Cerebellum (tissue), 4 donors: ENCODE measurements at places on chromosomes 5 and 9. TPM values are rescaled to one million over a fixed set of nuclear protein-coding genes. Genes with fewer than 3 reads are reported as not detected.

DNA sequence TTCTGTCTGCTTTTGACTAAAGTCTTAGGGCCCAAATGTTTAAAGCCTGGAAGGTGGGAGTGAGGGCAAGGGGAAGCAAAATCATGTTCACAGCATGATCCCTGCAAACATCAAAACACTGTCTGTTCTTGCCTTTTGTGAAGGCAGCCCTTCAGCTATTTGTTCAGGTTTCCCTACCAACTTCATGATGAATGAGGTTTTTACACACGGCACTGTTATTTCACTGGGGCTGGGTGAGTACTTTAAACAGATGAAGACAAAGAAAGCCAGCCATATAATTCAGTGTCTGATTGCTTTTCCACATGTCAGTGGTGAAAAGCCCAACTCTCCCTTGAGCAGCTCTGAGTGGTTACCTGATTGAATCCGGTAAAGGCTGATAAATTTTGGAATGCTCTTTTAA, 224.7 kb upstream of the GRAMD2B start:
- no peak for DNase-seq

GRCh38 chr9:103188781-103189350, 193.7 kb downstream of the CYLC2 start:
- DNase-seq = no peak

DNA sequence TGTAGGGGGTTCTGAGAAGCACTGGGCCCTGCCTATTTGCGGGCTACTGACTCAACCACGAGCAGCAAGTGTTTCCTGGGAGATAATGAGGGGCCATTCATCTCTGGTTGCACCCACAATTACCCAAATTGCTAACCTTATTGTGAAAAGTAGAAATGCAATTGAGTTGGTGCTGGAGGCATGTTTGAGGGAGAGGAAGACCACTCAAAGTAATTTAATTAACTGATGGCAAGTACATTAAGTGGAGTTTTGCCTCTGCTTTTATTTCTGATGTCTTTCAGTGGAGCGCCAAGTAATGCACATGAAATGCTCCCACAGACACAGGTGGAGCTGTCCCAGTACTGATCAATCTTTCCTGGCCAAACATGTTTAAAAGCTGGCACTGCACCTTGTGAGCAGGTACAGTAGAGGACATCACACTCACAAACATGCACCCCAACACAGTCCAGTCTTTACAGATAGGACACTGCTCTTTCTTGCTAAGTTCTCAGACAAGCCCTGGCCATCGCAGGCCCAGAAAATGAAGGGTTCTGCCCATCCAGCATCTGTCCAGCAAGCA, 195.4 kb downstream of the HSPA4 start:
- no peak for DNase-seq

- no peak for DNase-seq
Measured at GRCh38 chr9:98606730-98607129, 102.0 kb downstream of the GABBR2 start.

- no peak for DNase-seq
Measured at GRCh38 chr5:67190861-67191260, 5.7 kb downstream of the CD180 start.

DNA sequence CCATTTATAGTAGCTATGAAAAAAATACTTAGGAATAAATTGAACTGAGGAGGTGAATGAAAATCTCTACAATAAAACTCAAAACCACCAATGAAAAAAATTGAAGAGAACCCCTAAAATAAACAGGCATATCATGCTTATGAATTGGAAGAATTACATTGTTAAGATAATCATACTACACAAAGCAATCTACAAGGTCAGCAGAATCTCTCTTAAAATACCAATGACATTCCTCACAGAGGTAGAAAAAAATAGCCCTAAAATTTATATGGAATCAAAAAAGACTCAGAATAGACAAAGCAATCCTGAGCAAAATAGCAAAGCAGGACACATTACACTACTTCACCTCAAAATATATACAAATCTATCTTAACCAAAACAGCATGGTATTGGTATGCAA, 23.2 kb downstream of the PRDM9 start:
- no peak for DNase-seq

Gene RMRP
- 172,488 TPM for total RNA-seq

Gene TPPP
- total RNA-seq = 12.2 TPM

Gene SOWAHA
- total RNA-seq = 4.9 TPM

Gene PRRX2
- not detected for total RNA-seq

Gene LCN9
- not detected for total RNA-seq
